NCI-H1694 (cell line): ENCODE measurements at places on chromosomes 12 and 14.
A peak's percentile ranks its signal among the peaks of the same experiment; 100 is the strongest.

- no peak for DNase-seq
Observed at GRCh38 chr12:26940516-26941214, 2.4 kb downstream of the FGFR1OP2 start.

GRCh38 chr12:3950714-3951320, 77.6 kb upstream of the PARP11 start:
- no peak for DNase-seq

DNA sequence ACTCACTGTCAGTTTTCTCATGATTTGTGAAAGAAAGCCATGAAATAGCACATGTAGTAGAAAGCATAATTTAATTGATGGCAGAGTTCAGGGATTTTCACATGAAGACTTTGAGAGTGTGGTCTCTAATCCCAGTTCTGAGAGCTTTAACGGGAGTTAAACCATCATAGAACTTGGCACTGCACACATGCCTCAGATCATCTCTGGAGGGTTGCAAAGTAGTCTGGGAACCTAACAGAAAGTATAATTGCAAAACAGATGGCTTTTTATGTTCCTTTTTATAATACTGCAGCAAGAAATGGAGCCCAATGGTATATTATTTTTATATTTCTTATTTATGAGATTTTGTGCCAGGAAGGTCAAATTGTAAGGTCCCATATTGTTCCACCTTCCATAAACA, 77.9 kb downstream of the BHLHE41 start:
- DNase-seq: no peak

GRCh38 chr14:32950584-32950983, 11.9 kb downstream of the NPAS3 start:
- DNase-seq: no peak

GRCh38 chr14:72892103-72892878, 1.6 kb downstream of the DPF3 start:
- peak; percentile 60 for DNase-seq

DNA sequence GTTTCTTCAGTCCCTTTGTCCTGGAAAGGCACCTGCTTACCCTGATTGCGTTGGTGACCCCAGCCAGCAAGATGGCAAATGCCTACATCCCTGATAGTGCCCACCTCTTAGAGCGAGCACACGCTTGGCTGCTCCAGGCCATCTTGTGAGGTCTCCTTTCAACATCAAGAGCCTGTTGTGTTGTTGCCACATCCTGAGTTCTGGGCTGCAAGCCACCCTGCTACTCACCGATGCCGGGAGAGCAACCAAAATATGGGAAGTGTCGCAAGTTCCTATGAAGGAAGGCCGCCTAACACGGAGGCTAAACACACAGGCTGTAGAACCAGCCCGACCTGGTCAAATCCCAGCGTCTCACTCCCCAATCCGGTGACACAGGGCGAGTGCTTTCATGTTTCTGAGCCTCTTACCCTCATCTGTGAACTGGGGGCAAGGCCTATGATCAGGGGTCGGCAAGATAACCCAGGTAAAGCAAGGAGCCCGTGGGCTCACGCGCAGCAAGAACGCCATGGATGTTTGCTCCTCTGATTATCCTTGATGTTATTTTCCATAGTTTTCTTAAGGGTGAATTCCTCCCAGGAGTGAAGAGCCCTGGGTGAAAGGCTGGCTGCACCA, 98.4 kb downstream of the LGMN start:
- no peak for DNase-seq

DNA sequence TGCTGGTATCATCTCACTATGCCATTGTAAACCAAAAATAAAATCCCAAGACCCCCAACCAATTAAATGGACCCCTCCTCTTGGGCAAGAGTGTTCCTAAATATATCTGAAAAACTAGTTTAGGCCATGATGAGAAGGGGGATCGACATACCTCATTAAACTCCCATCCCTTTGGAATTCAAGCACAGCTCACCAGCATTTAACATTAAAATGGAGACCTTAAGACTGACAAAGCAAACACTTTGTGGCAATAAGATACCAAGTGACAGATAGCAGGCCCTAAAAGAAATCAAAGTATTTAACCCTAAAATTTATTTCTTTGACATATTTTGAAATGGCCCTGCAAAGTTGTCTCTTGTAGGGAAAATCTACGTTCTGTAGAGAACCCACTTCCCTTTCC, 387.9 kb downstream of the KCNH5 start:
- no peak for DNase-seq

- no peak for DNase-seq
Observed at GRCh38 chr12:92556141-92556540, 146.6 kb upstream of the PLEKHG7 start.

- no peak for DNase-seq
Observed at GRCh38 chr12:57497223-57498131, 9.6 kb downstream of the MARS1 start.

DNA sequence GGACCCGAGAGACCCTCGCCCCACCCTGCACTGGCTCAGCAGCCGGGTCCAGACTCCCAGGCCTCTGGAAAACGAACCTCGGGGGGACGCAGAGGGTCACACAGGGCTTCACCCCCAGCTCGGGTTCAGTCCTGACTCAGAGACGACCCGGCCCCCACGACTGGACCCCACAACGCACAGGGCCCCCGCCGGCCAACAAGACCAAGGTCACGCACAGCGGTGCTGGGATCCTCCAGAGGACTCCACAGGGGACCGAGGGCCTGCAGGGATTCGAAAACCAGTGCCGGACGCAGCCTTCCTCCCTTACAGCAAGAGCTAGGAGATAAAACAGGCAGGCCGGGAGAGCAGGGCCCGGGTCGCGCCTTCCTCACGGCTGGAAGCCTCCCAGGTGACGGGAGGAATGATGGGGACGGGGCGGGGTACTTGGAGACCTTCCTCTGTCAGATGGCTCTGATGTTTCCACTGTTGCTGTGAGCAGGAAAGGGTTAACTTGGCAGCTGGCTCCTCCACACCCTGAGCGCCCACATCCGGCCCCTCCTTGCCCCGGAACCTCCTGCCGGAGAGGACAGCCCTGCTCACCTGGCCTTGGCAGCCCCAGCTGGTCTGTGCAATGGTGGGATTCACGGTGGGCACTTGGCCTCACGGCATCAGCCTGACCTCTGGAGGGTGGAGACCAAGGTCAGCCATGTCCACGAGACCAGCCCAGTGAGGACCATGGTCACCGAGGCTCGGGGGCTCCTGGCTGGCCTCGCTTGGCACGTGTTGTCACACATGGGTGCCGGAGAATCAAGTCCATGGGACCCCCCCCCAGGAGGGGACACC, 46.2 kb downstream of the GALNT9 start:
- DNase-seq: no peak

DNA sequence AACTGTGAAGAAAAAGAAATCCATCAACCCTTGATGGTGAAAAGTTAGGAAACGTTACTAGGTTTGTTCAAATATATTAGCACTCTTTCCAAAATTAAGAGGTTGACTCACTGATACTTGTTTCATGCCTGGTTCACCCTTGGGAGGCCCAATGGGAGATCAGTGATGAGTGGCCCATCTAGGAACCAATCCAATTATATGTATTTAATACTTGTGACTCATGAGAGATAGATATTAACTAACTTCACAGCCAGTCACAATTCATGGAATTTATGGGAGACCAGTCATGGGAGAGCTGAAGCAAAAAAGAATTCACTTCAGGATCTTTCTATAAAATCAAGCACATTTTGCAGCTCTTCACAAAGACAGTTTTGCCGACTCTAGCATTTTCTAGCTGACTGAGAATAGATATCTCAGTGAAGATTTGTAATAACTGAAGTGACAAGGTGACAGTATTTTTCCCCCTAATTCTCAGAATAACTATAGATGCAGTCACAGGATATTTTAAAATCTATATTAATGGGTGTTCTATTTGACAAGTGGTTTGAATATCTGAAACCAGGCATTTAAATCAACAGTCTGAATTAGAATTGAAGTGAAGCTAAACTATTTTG, 230.2 kb downstream of the EPS8 start:
- no peak for DNase-seq

- DNase-seq: no peak
Observed at GRCh38 chr14:98916476-98916875, 355.5 kb downstream of the BCL11B start.

DNA sequence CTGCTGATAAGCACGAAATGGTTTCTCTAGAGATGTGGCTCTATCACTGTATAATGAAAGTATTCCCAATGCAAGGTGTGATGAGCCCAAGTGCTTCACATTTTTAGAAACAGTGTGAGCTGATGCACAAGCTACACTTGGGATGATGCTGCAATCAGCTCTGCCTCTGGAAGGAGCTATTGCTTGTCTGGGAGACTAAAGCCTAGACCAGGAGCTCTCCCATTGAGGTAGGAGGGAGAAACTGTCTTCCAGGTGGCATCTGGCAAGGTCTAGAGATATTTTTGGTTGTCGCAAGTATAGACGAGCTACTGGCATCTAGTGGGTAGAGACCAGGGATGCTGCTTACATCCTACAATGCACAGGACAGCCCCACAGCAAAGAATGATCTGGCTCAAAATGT, 42.0 kb downstream of the HECTD4 start:
- no peak for DNase-seq

DNA sequence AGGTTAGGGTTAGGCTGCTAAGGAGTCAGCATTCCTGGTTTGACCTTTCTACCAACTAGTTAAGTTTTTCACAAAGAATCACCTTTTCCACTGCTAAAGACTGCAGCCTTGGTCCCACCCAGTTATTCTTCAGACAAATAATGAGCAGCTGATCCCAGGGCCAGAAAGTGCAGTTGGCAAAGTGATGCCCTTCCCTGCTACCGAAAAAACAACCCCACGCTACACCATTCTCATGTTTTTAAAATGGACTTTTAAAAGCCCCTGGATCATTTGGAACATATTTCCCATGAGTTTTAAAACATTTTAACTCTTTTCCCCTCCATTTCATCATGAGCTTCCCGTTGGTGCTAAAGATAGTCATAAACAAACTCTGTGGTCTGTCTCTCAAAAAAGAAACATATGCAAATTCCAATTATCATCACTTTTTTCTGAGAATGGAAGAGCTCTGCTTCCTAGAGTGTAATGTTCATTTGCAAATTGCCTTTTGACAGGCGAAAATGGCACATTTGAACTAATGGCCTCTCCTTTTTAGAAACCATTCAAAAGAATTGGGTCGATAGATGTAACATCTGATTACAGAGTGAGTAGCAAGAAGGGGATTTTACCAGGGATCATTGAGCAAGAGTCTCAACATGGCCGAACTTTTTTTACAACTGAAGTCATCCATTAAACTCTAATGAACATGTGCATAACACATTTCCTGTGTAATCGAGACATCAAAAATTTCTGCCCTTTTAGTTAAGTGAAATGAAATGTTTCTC, 129.3 kb upstream of the RAP1B start:
- no peak for DNase-seq

DNA sequence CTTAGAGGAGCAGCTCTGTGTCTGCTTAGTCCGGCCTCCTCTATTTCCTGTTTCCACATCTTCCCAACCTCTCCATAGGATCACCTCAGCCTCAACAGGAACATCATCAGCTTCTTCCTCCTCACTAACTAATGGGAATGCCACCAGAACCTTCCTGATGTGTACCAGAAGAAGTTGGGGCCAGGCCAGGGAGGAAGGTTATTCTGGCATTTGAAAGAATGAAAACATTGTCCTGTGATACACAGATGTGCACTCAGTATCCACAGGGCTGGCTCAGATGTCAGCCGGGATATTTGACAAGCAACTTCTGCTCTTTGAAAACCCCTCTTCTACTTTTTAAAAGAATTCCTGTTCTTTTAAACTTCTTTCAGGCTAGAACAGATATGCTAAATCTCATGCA, 63.6 kb downstream of the TMEM30B start:
- no peak for DNase-seq

GRCh38 chr12:2172491-2173214, 119.9 kb downstream of the CACNA1C start:
- DNase-seq: no peak

GRCh38 chr12:129862561-129863175, 41.2 kb downstream of the TMEM132D start:
- no peak for DNase-seq

DNA sequence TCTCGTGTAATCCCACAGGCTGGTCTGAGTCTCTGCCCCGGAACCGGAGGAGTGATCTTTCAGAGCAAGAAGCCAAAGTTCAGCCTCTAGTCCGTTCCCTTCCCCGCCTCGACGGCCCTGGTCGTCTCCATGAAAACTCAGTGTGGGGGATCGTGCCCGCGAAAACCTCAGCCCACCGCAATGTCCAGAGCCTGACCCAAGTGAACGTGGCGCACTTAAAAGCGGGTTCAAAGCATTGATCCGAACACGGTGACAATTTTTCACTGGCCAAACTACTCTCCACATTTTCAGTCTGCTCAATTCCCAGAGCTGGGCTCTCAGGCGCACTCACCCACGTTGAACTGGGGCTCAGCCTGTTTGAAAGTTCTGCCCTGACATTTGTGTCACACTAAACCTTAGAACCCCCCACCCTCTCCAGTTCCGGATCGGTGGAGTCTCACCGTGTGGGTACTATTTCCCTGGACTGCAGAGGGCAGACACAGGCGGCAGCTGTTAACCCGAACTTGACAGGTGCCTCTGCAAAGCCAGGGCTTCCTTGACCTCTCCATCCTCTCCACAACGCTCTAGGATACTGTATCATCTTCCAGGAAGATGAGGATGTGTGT, 886 bp upstream of the PRICKLE1 start:
- DNase-seq: no peak

- no peak for DNase-seq
Observed at GRCh38 chr12:80709811-80710726, 2.6 kb downstream of the MYF6 start.

- DNase-seq: no peak
Observed at GRCh38 chr12:26697217-26697616, 135.8 kb downstream of the ITPR2 start.

- DNase-seq: no peak
Observed at GRCh38 chr14:97153527-97153926, 356.3 kb downstream of the VRK1 start.

DNA sequence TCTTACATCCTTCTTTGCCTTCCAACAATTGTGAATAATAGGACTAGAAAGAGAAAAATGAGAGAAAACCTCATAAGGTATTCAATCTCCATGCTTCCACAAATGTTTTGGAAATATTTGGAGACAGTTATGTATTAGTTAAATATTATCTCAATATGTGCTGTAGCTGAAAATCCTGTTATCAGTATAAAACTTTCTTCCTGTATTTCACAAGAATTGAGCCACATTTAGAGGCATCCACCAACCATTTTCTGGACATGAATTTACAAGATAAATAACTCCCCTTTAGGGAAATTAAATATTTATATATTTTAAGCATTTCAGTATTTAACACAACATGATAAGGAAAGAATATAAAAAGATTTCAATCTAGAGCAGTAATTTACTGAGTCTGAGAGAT, 200.3 kb downstream of the GPHN start:
- DNase-seq: no peak

DNA sequence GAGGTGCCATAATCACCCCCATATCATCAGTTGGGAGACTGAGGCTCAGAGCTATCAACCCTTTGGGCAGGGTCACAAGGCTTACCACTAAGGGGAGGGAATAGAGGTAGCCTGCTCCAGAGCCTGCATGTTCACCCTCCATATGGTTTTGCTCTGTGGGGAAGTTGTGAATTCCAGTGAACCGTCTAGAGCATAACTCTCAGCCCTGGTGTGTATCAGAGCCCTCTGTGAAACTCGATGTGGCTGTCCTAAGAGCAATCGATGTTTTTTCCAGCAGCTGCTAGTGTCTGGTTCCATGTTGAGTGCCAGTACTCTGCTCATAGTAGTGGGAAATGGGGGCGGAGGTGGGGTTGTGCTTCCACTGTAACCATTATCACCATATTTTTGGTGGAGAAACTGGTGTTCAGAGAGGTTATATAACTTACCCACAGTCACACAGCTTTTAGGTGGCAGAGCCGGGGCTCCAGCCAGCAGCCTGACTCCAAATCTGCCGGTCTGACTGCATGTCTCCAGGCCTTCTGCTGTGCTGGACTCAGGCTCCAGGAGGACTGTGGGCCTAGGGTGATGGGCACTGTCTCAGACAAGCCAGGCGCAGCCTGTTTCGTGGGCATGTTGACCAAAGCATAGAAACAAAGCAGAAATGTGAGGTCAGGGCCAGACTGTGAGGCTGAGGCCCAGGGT, 104.2 kb downstream of the ADCK1 start:
- DNase-seq: no peak
